ENCODE measurements at places on chromosomes 11 and 22. TPM values are rescaled to one million over a fixed set of nuclear protein-coding genes. Genes with fewer than 3 reads are reported as not detected.

AAMDC gene
- total RNA-seq: 6.1 TPM

LARGE2 gene
- total RNA-seq: 0.36 TPM

ATXN10 gene
- 104 TPM for total RNA-seq

ALDH3B2 gene
- not detected for total RNA-seq

TPH1 gene
- 0.39 TPM for total RNA-seq

RTN4RL2 gene
- total RNA-seq: 0.20 TPM

MOGAT2 gene
- not detected for total RNA-seq

CDC42BPG gene
- 0.50 TPM for total RNA-seq

MYBPC3 gene
- not detected for total RNA-seq

SELENOH gene
- 201 TPM for total RNA-seq

TPBGL gene
- 0.18 TPM for total RNA-seq

LIPT2 gene
- 2.6 TPM for total RNA-seq

TRIM48 gene
- total RNA-seq: not detected

KCNJ1 gene
- total RNA-seq: not detected

HORMAD2 gene
- total RNA-seq: 0.45 TPM

DDI1 gene
- not detected for total RNA-seq

P2RY2 gene
- total RNA-seq: 0.07 TPM

PTPMT1 gene
- total RNA-seq: 38.4 TPM

AMOTL1 gene
- 4.4 TPM for total RNA-seq

CECR2 gene
- total RNA-seq: 0.11 TPM

THY1 gene
- 10.3 TPM for total RNA-seq

IFITM1 gene
- total RNA-seq: 724 TPM

CHADL gene
- total RNA-seq: 0.20 TPM

ZBTB44 gene
- 53.3 TPM for total RNA-seq

SYTL2 gene
- 29.0 TPM for total RNA-seq

YPEL4 gene
- 0.48 TPM for total RNA-seq

PATE2 gene
- total RNA-seq: not detected

MS4A3 gene
- total RNA-seq: not detected

TTC36 gene
- 0.75 TPM for total RNA-seq

PRSS23 gene
- total RNA-seq: 0.48 TPM

C11orf16 gene
- not detected for total RNA-seq

TNNI2 gene
- total RNA-seq: 0.75 TPM

CARNS1 gene
- total RNA-seq: 0.86 TPM

FAM180B gene
- total RNA-seq: 0.18 TPM

SSTR3 gene
- total RNA-seq: 0.64 TPM

POU2AF2 gene
- total RNA-seq: not detected

TTC17 gene
- 72.2 TPM for total RNA-seq

LDHAL6A gene
- total RNA-seq: 0.11 TPM

SCGB1A1 gene
- not detected for total RNA-seq

LRRC56 gene
- 2.2 TPM for total RNA-seq

DDTL gene
- total RNA-seq: 5.8 TPM

SPI1 gene
- not detected for total RNA-seq

EI24 gene
- 42.0 TPM for total RNA-seq

CST6 gene
- total RNA-seq: not detected

MICALL1 gene
- 29.3 TPM for total RNA-seq

OR51E1 gene
- not detected for total RNA-seq

BEST1 gene
- total RNA-seq: not detected

PAK1 gene
- 46.5 TPM for total RNA-seq
